ENCODE measurements at places on chromosomes 5 and 9. TPM values are rescaled to one million over a fixed set of nuclear protein-coding genes. Genes with fewer than 3 reads are reported as not detected.

Gene ZDHHC11
- polyA plus RNA-seq: not detected

- no peak for DNase-seq
Observed at GRCh38 chr9:93929231-93929630, 25.9 kb downstream of the BARX1 start.

- no peak for DNase-seq
Observed at GRCh38 chr5:110590187-110590586, 136.3 kb downstream of the TMEM232 start.

Gene PCDHGA10
- not detected for polyA plus RNA-seq

Gene ECSCR
- polyA plus RNA-seq: 0.73 TPM

Gene CDKN2A
- polyA plus RNA-seq: 8.3 TPM

DNA sequence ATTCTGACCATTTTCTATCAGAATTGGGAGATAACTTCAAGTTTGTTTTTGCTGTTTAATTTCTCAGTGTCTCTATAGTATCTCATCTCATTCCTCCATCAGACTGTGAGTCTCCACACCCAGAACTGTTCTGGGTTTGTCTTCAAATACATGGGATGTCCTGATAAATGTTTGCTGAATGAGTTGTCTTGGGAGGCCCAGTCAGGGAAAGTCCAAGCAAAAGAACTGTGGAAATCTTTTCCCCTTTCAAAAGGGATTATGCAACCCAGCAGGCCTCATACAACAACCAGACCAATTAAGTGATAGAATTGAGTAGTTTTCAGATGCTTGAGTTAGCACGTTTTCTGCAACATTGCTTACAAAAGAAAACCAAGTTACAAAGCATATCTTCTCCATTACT, 324.4 kb downstream of the BRINP1 start:
- no peak for DNase-seq

DNA sequence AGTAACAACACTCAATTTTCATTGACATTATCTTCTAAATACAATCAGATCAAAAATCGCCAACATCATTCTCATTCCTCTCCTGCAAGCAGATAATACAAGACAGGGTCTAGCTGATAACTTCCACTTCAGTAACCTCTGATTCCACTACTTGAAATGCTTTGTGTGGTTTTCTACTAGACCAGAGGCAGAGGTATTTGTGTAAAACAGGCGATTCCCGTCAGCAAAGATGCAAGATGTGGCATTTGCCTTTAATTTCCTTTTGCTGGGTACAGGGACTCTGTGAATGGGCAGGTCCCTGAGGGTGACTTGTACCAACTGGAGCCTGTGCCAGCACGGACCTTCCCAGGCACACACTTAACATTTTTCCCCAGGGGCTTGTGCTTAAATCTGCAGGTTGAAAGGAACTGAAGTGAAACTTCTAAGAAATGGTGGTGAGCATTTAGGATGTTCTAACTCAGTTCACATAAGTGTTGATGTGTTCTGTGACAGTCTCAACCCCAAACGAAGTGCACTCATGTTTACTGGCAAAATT, 625.5 kb upstream of the WWC1 start:
- DNase-seq: no peak

GRCh38 chr9:137018761-137019559, 9.1 kb downstream of the ABCA2 start:
- DNase-seq: no peak

DNA sequence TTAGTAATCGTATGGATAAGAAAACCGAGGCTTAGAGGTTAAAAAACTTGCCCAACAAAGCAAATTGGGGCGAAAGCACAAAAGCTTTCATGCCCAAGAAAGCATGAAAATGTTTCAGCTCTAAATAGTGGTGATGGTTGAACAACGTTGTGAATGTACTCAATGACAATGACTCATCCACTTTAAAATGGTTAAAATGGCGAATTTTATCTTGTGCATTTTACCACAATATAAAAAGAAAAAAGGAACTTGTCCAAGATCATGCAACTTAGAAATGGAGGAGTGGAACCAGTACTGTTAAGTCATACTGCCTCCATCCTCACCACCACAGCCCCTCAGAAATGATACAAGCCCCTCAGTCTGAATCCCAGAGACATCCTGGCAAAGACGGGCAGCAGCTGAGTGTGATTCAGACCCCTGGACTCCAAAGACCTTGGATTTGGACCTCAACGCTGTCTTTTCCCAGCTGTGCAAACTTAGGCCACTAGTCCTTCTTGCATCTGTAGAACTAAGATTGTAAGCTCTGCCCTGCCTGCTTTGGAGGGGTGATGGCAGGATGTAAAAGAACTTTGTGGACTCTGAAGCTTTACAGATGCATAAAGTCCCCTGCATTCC, 158.4 kb downstream of the GABBR2 start:
- no peak for DNase-seq

- DNase-seq: no peak
Observed at GRCh38 chr5:171863935-171864334, 78.3 kb downstream of the SMIM23 start.

DNA sequence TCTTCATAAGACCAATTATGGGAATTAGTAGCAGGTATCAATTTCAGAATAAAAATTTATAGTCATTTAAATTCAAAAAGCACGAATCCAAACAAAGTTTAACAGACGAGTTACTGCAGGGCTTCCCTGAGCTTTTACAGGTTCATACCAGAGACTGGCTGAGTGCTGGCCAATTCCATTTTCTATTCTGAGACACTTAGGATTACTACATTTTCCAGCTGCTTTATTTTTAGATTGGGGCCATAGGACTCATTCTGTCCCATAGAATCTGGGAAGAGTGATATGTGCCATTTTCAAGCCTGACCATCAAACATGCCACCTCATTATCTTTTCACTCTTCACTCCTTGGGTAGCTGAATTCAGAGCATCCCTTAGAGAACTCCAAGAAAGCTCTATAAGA, 410.7 kb downstream of the DNAH5 start:
- no peak for DNase-seq

DNA sequence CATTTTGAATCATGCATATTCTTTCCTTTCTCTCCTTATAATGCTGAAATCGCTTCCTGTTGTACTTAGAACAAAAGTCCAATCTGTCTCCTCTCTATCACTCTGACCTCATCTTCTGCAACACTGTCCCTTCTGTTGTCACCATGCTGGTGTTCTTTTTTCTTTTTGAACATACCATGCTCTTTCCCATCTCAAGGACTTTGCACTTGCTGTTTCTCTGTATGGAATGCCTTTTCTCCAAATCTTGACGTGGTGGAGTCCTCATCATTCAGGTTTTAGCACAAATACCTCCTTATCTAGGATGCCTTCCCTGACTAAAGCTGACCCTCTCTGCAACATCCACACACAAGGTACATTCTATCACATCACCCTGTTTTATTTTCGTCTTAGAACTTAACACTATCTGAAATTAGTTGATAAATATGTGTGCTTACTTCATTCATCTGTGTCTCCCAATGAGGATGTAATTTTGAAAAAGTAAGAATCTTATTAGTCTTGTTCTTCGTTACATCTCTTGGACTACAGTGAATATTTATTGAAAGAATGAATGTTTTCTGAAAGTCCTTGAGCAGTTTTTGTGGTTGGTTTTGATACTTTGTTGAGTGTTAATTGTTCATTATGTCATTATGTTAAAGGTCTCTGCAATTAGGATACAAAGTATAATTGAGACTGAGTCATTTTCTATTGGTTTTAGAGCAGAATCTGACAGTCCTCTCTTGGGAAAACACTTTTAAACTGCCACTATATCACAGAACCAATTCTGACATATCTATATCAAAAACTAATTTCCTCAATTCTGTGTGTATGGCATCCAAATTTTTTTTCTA, 145.3 kb upstream of the RASA1 start:
- DNase-seq: no peak

Gene BRD3OS
- 14.9 TPM for polyA plus RNA-seq

Gene ANXA1
- polyA plus RNA-seq: 769 TPM

GRCh38 chr5:43304525-43304924, 8.7 kb downstream of the HMGCS1 start:
- DNase-seq: peak; percentile 23

DNA sequence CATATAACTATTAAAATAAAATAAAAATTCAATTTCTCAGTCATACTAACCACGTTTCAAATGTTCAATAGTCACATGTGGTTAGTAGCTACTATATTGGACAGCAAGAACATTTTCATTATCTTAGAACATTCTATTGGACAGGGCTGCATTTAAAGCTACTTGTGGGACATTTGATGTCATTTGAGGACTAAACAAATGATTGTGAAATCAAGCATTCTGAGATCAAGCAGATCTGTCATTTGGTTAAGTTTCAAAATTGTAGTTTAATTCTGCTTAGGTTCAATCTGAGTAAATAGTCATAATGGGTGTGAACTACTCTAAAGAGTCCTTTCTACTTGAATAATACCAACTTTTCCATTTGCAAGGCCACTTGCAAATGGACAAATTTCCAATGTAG, 226.9 kb upstream of the C9orf72 start:
- DNase-seq: no peak

GRCh38 chr5:94621763-94622162, 3.3 kb downstream of the SLF1 start:
- DNase-seq: no peak

- DNase-seq: no peak
Observed at GRCh38 chr5:180291234-180291940, 496 bp downstream of the MAPK9 start.

DNA sequence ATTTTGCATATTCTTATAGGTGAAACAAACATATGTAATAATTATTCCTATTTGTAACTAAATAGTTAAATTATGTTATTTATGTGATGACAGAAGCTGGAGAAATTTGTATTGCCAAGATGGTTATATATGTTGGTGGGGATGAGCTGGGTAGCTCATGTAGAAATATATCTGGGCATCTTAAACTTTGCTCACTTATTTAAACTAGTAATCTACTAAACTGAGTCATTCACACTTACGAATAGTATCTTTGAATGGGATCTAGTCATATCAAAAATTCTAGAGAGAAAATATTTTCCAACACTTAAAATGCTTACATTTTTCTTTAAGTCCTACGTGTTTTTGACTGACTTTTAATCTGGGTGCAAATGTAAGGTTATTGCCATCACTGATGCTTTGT, 44.6 kb upstream of the EIF4EBP3 start:
- no peak for DNase-seq

Gene SHISAL2B
- polyA plus RNA-seq: not detected

DNA sequence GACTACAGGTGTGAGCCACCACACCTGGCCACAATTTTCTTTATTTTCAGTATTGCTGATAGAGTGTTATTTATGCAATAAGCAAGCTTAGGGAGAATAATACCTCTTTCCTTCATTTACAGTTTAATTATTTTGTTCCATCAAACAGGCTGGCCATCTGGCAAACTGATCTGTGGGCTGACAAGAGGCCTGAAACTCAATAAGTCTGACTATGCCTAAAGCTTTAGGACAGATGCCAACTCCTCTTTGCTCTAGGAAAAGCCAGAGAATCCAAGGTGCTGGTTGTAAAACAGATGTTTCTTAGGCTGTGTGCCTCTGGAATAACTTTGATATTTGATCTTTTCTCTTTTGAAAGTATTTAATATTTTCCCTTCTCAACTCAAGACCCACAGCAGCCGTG, 98.4 kb downstream of the TARS1 start:
- no peak for DNase-seq

DNA sequence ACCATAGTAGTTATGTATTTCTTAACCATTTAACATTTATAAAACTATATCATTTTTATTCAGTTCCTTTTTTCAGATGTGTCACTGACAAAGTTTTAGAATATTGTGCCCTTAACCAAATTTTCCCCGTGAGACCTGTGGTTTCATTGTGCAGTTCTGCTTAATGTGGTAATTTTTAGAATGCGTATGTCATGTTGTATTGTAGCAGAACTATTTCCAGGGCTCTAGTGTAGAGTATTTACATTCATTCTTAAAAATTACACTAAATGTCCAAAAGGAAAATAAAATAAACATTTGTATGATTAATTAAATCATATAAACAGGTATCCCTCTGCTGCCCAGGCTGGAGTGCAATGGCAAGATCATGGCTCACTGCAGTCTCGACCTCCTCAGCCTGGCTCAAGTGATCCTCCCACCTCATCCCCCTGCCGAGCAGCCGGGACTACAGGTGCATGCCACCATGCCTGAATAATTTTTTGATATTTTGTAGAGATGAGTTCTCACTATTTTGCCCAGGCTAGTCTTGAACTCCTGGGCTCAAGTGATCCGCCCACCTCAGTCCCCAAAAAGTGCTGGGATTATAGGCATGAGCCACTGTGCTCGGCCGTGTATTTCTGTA, 15.4 kb downstream of the SERINC5 start:
- no peak for DNase-seq

GRCh38 chr5:1312993-1313833, 18.3 kb upstream of the TERT start:
- peak; percentile 81 for DNase-seq

DNA sequence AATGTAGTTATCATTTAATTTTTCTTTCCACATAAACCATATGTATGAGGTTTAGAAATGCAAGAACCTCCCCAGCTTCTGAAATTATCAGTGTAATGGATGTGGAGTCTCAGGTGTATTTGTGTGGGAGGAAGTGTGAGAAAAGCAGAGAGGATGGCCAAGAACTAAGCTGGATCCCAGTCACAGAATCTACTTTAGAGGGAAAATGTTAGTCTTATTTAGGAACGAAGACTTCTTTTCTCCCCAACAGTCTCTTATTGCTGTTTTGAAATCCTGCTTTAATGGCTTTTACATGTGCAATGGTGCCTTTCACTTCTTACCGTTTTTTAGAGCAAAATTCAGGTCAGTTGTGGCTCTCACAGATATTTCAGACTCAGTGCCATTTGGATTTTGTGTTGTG, 3.0 kb downstream of the EQTN start:
- DNase-seq: no peak

- DNase-seq: no peak
Observed at GRCh38 chr5:31186672-31187267, 6.7 kb upstream of the CDH6 start.

DNA sequence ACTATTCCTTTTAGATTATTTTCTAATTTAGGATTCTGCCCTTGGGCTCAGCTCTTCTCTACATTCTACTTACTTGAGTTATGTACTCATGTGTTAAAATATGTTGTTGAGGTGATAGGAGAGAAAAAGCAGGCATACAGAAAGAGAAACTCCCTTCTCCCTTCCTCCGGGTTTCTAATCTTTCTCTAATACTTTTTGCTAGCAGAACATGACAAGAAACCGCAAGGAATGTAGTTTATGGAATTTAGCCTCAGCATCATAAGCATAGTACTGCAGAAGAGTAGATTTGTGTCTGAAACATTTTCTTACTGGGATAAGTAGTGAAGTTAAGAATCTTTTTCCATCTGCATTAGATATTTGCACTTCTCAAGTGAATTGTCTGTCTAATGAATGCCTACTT, 139.5 kb upstream of the CYLC2 start:
- no peak for DNase-seq

Gene LHX2
- not detected for polyA plus RNA-seq

DNA sequence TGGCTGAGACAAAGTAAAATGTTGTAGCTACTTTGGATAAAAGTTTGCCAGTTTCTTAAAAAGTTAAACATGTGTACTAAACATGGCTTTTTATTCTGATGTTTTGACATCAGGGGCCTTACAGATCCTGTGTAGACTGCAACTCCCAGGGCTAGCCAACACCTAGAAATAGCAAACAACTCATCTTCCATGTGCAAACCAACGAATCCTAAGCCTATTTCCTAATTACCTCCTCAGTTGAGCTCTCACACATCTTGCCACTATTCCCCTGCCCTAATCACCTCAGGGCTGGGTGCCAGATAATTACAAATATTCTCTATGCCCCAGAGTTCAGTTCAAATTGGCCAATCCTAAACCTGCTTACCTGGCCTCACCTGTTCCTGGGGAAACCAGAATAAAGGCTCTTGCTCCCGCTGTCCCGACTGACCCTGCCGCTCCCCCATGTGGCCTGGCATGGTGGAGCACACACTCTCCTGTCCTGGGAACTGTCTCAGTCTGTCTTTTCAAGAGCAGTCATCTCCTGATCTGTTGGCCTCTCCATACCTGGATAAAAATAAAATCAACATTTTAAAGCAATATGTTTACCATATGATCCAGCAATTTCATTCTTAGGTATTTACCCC, 37.1 kb upstream of the FAM169A start:
- DNase-seq: peak; percentile 8
